ENCODE measurements at places on chromosomes 16 and 17. TPM values are rescaled to one million over a fixed set of nuclear protein-coding genes. Genes with fewer than 3 reads are reported as not detected.

ZNF830 gene
- total RNA-seq, result 24.9 TPM

KRTAP17-1 gene
- total RNA-seq, result not detected

KRTAP9-8 gene
- total RNA-seq, result not detected

MYH3 gene
- 4.6 TPM for total RNA-seq

ZACN gene
- total RNA-seq, result 10.3 TPM

CDH13 gene
- total RNA-seq, result not detected

NATD1 gene
- 1.4 TPM for total RNA-seq

USP6 gene
- total RNA-seq, result 0.07 TPM

ANKRD40CL gene
- not detected for total RNA-seq

CHRNE gene
- total RNA-seq, result 0.44 TPM

TAX1BP3 gene
- total RNA-seq, result 40.9 TPM

ERI2 gene
- total RNA-seq, result 14.4 TPM

EFTUD2 gene
- total RNA-seq, result 215 TPM

RAB40C gene
- 16.2 TPM for total RNA-seq

LRRC37A gene
- total RNA-seq, result 2.9 TPM

EME1 gene
- total RNA-seq, result 28.6 TPM

VAT1L gene
- total RNA-seq, result not detected

KRT9 gene
- not detected for total RNA-seq

HP gene
- total RNA-seq, result not detected

MFSD11 gene
- 16.9 TPM for total RNA-seq

TAT gene
- not detected for total RNA-seq

DHODH gene
- total RNA-seq, result 27.1 TPM

RHBDL3 gene
- total RNA-seq, result 0.11 TPM

CTRL gene
- 5.6 TPM for total RNA-seq

PHOSPHO1 gene
- total RNA-seq, result not detected

ABCC6 gene
- total RNA-seq, result not detected

VTN gene
- total RNA-seq, result 0.23 TPM

OR2C1 gene
- total RNA-seq, result not detected

Measured in activated T-helper 2 cell treated with anti-CD3 and anti-CD28 coated beads, Interferon-gamma antibody, Interleukin-2, Interleukin-4, amounts not matched to agents 10 μg/mL and 5 μg/mL and 100 μg/mL, durations not matched to agents 14 hours and 24 hours and 36 hours (primary cell).